ENCODE measurements at places on chromosomes 3 and 15. TPM values are rescaled to one million over a fixed set of nuclear protein-coding genes. Genes with fewer than 3 reads are reported as not detected.

The GALNT15 gene
- polyA plus RNA-seq, result not detected

The ZNF770 gene
- 147 TPM for polyA plus RNA-seq

DNA sequence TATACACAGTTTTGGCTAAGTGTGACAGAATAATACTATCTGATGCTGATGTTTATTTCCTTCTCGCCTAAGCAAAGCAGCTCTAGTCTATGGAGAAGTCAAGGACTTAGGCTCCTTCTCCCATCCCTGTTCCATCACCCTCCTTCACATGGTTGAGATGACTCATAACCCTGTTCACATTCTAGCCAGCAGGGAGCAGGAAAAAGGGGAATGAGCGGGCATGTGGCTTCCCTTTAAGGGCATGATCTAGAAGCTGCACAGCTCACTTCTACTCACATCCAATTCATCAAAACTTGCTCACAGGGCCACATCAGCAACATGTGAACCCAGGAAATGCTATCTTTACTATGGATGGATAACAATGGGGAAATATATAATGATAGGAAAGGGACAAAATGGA, 40.9 kb downstream of the CBLB start:
- no peak overlapping the region for H3K27ac ChIP-seq
- no peak overlapping the region for H3K4me3 ChIP-seq
- no peaks in the 10 kb centered on the region for H3K27me3 ChIP-seq
- H3K4me1 ChIP-seq, result peaks cover 57% of the 10 kb centered on the region
- no peak for DNase-seq

GRCh38 chr15:68582236-68582635, 3.4 kb downstream of the CORO2B start:
- H3K36me3 ChIP-seq, result no peaks in the 10 kb centered on the region
- DNase-seq, result no peak
- H3K4me3 ChIP-seq, result peak overlapping the region; percentile 45
- no peaks in the 10 kb centered on the region for H3K27me3 ChIP-seq

DNA sequence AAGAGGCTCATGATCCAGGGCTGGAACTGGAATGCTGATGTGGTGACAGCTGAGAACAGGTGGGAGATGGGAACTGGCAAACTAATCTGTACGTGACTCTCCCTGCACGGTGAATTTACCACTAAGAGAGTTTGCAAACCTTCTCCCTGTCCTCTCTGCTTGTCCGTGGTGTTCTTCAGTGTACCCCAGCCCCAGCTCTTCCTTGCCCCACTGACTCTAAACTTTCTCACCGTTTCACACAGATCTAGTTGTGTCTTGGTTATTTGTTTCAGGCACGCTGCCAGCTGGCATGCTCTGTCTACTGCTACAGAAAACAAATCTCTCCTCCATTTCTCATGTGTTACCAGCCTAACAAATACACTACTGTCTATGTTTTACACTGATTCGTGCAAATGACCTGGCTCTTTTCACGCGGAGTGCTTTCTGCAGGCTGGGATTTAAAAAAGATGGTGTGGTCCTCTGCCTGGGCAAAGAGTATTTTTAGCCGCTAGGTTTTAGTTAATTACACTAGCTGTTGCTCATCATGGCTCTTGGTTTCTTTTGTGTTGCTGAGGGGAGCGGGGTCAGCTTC, 192.7 kb upstream of the LRIG1 start:
- H3K27me3 ChIP-seq, result peaks cover 35% of the 10 kb centered on the region
- no peak overlapping the region for H3K27ac ChIP-seq
- no peaks in the 10 kb centered on the region for H3K36me3 ChIP-seq
- no peaks in the 10 kb centered on the region for H3K4me1 ChIP-seq
- DNase-seq, result no peak

DNA sequence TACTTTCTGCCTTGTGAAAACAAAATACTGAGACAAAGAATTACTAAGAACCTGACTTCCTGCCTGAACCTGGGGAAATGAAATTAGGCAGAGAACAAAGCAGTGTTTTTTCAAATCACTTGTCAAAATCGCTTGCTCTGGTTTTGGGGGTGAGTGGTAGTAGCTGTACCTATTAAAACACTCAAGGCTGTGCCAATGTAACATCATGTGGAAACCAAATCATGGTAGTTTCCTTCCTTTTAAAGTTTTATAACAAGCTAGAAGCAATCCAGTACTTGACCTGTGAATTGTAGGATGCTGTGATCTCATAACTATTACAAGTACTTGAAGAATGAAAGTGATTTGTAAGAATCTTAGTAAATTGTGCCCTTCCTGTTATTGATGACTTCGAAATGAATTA, 6.7 kb downstream of the CMTM8 start:
- H3K36me3 ChIP-seq, result peaks cover 5% of the 10 kb centered on the region
- H3K4me1 ChIP-seq, result peaks cover 7% of the 10 kb centered on the region
- H3K27me3 ChIP-seq, result peaks cover 8% of the 10 kb centered on the region
- DNase-seq, result no peak
